Omental fat pad (tissue), 4 donors: ENCODE measurements at places on chromosomes 4 and X.

DNA sequence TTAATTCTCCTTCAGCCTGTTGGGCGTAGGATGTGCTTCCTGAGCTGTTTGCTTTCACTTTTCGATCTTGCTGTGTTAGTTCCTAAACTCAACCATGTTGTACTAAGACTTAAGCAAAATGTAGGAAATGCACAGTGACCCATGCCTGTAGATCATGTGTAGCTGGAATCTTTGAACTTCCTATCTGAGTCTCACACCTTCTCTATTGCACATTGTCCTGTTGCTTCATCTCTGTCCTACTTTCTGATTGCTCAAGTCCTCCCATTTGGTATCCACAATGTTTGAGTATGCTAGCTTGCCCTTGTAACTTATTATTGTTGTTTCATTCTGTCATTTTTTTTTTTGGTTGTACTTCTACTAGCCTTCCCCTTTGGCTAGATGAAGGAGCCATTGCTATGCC lies 239.6 kb downstream of the PPP1R2C start:
- no peak for DNase-seq

GRCh38 chr4:139202991-139203390 lies 26.0 kb upstream of the ELF2 start:
- DNase-seq: no peak

- no peak for DNase-seq
Observed at GRCh38 chr4:150482581-150482980, 99.4 kb upstream of the MAB21L2 start.

- no peak for DNase-seq
Observed at GRCh38 chr4:21830272-21830671, 118.3 kb downstream of the KCNIP4 start.

DNA sequence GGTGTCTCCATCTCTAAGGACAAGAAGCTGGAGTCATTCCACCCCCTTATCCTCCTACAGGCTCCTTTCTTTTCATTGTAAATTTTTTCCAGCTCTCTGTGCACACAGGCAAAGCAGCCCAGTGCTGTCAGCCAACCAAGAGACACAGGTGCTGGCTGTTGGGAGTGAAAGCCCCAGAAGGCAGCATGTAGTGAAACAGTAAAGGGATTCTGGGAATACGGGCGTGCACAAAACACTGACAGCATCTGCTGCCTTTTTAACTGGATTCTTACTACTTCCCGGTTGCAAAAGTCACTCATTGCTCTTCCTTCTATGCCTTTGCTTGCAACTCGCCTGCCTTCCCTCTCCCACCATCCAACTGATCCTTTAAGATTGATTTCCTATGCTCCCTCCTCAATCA lies 208.6 kb upstream of the PRPS2 start:
- no peak for DNase-seq

- no peak for DNase-seq
Observed at GRCh38 chr4:181432335-181432734, 810.9 kb upstream of the TENM3 start.

GRCh38 chr4:2949782-2950125 lies 13.5 kb downstream of the NOP14 start:
- no peak for DNase-seq

DNA sequence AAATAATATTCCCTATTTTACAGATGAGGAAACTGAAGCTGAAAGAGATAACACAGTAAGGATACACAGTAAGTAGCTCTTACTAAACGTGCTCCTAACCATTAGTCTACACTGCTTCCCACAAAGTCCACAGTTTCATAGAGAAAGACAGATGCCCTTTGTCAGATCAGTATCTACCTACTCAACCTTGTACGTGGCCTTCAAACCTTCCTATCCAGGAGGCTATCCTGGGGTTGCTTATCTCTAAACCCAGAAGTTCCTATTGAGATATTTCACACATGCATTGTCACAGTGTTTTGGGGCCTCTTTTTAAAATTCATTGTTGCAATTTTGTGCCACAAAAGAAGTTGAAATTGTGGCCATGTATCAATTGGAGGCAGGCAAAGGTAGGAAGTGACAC lies 208.0 kb downstream of the ENOX2 start:
- no peak for DNase-seq

GRCh38 chrX:39176105-39176504 lies 374.8 kb downstream of the MID1IP1 start:
- DNase-seq: no peak

DNA sequence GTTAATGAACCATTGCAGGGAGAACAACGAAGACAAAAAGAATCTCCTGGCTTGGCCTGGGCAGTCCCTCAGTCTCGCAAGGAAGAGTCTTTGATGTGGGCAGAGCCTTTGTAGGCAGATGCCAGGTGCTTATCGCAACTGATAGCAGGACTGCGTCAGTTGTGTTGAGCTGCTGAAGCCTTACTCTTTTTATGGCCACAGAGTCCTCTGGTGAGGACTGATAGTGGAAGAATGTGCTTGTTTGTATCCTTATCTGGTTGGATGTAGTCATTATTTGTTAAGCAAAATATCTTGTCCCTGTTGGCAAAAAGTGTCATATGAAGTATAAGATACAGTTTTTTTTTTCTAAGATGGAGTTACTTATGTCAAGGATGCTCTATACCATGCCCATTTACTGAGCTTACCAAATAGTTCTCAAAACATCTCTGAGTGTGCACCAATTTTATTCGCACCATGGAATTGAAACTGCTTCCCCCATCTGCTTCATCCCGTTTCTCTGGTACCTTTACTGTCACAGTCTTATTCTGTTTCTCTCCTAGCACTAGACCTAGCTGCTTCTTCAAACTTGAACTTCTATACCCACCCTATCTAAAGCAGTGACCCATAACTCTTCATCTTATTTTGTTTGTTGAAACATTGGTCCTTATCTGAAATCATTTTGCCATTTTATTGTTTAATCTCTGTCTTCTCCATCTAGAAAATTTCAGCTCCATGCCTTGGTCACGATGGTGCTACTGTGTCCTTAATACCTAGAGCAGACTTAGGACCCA lies 47.0 kb upstream of the SPRY1 start:
- DNase-seq: no peak

GRCh38 chr4:124092541-124092984 lies 620.0 kb downstream of the ANKRD50 start:
- no peak for DNase-seq

- no peak for DNase-seq
Observed at GRCh38 chr4:7183780-7184460, 8.4 kb upstream of the SORCS2 start.

DNA sequence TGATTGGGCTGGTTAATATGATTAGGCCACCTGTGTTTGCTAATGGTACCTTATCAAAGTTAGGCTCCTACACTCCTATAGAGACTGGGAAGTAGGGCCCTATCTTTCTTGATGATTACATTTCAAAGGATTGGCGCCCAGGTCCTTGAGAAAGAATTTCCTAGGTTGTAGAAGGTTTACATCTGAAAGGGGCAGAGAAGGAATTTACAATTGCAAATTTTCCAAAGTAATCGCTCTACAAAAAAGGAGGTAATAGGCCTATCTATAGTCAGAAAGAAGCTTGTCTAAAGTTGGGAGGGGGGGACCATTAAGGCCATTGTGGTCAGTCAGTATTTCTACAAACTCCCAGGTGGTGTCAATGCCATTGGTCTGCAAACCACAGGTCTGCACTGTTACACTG lies 638.4 kb downstream of the IL1RAPL1 start:
- no peak for DNase-seq

DNA sequence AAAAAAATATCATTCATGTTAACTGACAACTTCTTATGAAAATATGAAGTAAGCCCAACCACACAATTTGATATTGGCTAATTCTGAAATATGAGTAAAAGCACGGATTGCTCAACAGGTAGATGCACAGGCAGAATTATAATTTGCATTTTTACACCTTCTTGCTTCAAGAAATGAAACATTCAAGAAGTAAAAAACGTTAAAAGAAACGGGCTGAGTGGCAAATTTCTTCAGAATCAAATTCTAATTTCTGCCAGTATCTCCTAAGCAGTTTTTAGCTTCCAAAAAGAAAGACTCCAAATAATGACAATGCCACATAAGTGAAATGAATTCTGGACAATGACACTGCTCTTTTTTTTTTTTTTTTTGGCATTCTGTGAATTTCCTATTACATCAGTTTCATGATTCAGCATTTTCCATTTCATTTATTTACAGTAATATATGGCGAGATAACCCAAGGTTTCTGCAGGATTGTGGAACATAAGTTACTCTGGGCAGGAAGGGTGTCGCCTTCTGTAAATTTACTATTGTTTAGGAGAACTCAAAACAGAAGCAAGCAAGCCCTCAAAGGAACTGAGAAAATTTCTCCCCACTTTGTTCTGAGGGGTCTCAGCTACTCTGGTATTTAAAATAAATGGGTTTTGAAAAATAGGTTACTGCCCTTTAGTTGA lies 1.4 kb downstream of the SEL1L3 start:
- DNase-seq: no peak

DNA sequence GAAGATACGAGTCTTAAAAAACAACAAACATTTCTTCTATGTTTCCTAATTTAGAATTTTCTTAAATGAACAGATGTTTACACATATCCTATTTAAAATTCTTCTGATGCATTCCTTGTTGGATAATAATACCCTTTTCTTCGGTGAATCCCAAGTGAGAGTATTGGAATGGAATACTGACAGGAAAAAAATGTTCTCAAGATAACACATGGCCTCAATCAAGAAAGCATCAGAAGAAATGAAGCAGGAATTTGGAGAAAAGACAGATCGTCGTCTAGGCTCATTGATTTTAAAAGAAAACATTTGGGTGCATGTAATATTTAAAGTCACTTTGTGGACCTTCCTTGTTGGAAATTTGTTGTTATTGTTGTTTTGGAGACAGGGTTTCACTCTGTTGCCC lies 196.9 kb upstream of the ANK2 start:
- DNase-seq: no peak

DNA sequence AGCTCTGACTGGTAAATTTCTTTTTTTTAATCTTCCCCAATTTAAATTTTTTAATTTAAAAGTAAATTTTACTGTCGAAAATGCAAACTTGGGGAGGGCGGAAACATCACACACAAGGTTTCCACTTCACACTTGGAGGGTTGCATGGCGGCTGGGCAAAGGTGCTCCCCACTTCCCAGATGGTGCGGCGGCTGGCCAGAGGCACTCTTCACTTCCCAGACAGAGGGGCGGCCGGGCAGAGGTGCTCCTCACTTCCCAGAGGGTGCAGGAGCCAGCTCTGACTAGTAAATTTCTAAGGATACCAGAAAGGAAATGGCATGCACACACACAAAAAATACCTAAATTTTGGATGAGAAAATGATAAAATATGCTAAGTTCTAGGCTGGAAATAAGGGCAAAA lies 16.4 kb downstream of the C1QTNF7 start:
- no peak for DNase-seq

- no peak for DNase-seq
Observed at GRCh38 chr4:107219681-107220080, 183.6 kb upstream of the DKK2 start.

- DNase-seq: no peak
Observed at GRCh38 chrX:23764188-23764984, 18.6 kb upstream of the SAT1 start.

- DNase-seq: no peak
Observed at GRCh38 chr4:114481856-114482255, 116.8 kb upstream of the UGT8 start.

GRCh38 chrX:30659421-30659820 lies 6.2 kb downstream of the GK start:
- no peak for DNase-seq

DNA sequence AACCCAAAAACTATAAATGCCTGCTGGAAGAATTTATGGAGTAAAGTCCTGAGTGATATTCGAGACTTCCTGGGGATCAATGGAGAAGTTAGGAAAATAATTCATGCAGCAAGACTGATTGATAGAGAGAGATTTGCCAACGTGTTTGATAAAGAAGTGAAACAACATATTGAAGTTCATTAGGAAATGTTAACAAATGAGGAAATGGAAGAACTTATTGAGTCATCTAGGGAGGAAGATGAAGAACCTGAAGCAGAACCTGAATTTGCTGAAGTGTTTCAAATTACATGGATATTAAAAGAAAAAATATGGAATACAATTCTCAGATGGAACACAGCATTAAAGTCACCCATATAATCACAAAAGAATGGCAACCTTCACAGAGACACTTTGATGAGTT lies 39.0 kb downstream of the DDX60 start:
- DNase-seq: no peak

- DNase-seq: no peak
Observed at GRCh38 chr4:189785257-189785656, 155.4 kb upstream of the FRG1 start.

DNA sequence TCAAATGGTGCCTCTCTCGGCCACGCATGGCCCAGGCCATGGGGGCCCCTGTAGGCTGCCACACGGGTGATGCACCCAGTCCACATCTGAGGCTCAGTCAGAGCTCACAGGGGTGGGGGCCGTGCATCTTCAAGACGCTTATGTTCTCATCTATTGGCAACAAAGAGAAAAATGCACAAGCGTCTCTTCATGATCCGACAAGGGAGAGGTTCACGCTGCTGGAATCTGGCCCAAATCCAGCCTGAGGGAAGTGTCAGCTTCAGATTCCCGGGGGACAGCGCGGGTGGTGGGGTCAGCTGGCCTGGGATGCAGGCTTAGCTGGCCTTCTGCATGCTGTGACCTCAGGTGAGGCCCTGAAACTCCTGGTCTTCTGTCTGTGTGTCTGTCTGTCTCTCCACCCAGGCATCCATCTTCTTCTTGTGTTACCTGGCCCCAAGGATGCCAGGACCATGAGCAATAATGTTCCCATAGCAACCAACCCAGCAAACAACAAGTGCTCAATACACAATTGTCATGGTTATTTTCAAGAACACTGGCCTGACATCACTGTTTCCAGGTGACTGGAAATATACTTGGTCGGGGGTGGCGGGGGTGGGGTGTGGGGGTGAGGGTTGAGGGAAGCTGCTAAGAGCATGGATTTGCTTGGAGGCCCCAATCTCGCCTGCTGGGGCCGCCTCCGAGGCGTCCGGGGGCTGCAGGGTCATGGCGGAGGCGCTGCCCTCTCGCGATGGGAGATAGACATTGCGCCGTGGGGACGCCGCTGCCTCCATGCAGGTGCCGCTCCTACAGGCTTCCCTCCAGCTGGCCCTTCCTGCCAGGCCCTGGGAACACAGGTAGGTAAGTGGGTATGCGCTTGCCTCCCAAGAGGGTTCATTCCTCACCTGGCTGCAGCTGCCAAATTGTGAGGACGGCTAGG lies 48.3 kb downstream of the ABLIM2 start:
- no peak for DNase-seq

- DNase-seq: no peak
Observed at GRCh38 chr4:186901850-186902249, 178.2 kb upstream of the FAT1 start.

DNA sequence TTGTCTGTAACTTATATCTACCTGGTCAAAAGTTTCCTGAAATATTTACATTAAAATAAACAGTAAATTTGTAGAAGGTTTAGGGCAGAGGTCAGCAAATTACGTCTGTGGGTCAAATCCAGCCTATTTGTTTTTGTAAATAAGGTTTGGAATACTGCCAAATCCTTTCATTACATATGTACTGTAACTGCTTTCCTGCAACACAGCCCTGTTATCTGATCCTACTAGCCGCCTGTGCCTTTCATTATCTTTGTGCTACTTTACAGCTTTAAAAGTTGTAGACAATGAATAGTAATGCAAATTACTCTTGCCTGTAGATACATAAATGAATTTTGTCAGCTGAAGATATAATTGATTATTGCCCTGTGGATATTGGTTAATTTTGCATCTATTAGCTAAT lies 369.6 kb upstream of the SLC7A11 start:
- no peak for DNase-seq

- no peak for DNase-seq
Observed at GRCh38 chr4:173362666-173363065, 8.1 kb upstream of the SAP30 start.
